Amniotic epithelial cell (primary cell): ENCODE measurements at places on chromosomes 2 and 18.

GRCh38 chr2:151325581-151326095 is 31.8 kb upstream of the TNFAIP6 start:
- DNase-seq = no peak

DNA sequence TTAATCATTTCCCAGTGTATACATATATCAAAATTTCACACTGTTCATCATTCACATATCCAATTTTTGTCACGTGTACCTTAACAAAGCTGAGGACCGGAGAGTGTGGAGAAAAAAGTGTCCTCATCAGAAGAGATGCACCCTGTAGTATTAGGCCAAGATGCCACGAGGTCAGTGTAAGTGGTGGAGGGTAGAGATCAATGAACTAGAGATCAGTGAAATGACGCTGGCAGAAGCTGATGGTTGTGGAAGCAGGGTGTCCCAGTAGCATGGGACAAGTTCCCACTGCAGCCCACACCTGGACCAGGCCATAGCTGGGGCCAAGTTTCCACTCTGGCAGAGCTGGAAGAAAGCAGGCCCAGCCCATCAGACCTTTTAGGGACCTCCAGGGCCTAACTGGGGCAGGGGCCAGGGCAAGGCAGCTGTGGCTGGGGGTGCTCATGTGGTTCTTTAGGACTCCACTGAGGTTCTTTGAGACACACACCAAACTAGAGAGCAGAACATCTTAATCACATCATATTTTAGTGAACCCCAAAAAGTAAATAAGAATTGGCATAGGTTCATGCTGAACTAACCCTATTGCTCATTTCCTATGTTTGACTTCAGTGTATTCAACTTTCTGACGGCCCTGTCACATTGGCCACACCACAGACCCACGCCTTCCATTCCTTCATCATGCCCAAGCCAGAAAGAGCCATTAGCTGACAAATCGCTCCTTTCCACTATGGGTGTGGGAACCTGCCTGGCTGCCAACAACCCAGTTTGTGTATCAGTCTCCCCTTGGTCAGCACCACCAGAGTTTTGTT is 21.6 kb upstream of the GPR55 start:
- no peak for DNase-seq

DNA sequence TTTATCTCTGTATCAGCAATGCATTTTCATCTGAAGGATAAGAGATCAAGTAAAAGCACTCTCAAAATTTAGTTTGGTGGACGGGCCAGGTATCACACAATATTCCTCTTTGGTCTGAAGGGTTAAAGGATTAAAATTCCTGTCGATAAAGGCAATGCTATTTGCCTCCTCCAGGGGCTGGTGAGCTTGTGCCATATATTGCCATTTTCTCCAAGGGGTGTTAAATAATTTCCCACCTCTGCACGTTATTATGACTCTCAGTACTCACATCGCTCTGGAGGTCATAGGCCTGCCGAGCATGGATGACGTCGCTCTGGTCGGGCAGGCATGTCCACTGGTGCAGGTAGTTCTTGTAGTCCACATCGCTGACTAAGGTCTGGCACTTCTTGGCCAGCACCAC is 94.2 kb downstream of the NEB start:
- DNase-seq = no peak

- DNase-seq = no peak
Observed at GRCh38 chr2:228253752-228254151, 72.3 kb upstream of the SPHKAP start.

- DNase-seq = peak; percentile 96
Observed at GRCh38 chr2:69789175-69789721, 40.2 kb upstream of the GMCL1 start.

DNA sequence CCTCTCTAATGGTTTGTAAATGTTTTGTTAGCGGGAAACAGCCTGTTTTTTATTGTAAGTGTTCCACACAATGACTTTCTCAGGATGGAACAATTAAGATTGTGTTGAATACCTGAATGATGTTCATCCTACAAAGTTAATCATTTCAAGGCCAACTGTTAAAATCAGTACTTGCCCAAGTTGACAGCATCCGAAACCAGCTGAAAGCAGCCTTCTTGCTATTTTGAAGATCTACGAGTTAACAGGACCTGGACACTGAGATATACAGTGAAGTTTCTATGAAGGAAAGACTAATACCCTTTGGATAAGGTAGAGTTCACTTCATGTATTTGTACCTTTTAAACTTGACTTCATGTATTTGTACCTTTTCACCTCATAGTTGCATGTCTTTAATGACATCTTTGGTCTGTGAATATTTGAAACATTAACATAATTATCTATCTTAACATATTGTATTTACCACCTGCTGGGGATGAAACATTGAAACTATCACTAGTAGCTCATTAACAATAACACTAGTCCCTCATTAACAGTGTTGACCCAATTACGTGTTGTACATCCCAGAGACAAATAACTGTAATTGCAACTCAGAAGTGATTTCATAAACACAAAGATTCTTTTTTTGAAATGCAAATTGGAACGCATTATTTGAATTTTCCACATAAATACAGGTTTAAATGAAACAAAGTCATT is 556.0 kb upstream of the MEX3C start:
- DNase-seq = no peak

DNA sequence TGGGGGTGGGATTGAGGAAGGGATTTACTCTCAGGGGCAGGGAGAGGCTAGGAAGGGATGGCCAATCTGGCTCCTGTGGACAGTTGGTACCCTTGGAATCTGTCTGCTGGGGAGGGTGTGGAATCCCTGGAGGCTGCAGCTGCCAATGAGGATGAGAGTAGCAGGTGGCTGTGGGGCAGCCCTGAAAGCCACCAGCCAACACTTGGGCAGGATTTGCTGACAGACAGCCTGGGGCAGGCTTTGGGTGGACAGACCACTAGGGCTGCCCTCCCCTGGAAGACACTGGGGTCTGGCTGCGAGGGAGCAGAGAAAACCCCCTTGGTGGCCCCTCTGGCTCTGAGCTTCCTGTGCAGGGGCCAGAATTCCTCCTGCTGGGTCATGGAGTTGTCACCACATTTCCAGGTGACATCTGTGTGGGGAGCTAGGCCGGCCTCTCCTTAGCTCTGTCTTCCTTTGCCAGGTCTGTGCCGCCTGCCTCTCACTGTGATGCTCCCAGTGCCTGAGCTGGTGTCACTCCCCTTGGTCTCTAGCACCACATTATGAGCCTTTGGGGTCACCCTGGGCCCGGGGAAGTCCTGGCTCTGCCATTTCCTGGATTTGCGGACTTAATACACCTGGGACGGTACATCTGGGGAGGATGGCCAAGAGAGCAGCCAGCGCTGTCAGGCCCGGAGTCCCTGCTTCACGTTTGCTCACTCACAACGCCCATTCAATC is 13.4 kb upstream of the ARHGEF4 start:
- DNase-seq = no peak

DNA sequence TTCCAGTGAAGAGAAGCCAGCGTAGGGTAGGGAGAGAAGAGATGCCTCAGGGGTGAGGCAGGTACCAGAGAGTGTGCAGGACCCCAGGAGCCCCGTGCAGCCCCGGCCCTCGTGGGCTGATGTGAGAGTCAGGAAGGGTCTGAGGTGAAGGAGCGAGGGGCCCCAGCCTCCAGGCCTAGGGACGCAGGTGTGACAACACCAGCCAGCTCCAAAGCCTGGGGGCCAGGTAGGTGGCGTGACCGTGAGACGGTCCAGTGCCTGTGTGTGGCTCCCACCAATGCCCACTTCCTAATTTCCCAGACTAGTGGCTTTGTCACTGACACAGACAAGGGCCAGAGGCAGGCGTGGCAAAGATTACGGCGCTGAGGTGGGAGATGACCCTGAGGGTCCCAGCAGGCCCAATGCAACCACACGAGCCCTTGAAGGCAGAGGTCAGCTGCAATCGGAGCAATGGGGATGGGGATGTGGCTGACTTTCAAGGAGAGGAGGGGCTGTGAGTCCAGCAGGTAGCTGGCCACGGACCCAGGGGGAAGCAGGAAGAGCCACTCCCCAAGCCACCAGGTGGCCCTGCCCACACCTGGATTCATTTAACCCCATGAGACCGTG is 86.0 kb upstream of the SNTG2 start:
- no peak for DNase-seq

GRCh38 chr2:111148925-111149324 is 28.2 kb downstream of the BCL2L11 start:
- no peak for DNase-seq

- DNase-seq = no peak
Observed at GRCh38 chr18:27749194-27749593, 427.7 kb downstream of the CDH2 start.

- no peak for DNase-seq
Observed at GRCh38 chr2:172930871-172931255, 144.8 kb upstream of the MAP3K20 start.

- no peak for DNase-seq
Observed at GRCh38 chr18:79200546-79201268, 131.5 kb downstream of the ATP9B start.

GRCh38 chr18:6406910-6407470 is 7.7 kb downstream of the L3MBTL4 start:
- DNase-seq = no peak

DNA sequence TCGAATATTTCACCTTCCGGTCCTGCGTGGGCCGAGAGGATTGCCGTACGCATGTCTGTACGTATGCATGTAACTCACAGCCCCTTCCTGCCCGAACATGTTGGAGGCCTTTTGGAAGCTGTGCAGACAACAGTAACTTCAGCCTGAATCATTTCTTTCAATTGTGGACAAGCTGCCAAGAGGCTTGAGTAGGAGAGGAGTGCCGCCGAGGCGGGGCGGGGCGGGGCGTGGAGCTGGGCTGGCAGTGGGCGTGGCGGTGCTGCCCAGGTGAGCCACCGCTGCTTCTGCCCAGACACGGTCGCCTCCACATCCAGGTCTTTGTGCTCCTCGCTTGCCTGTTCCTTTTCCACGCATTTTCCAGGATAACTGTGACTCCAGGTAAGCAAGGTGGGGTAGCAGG is at the start of gene SERPINB5:
SERPINB5 (plus strand) TSS at position 291 of the 400 bp plus-strand sequence. CDS start 7,471 bp downstream, outside the sequence.
- no peak for DNase-seq

- DNase-seq = peak; percentile 76
Observed at GRCh38 chr2:111667542-111668273, 216.3 kb downstream of the ANAPC1 start.

DNA sequence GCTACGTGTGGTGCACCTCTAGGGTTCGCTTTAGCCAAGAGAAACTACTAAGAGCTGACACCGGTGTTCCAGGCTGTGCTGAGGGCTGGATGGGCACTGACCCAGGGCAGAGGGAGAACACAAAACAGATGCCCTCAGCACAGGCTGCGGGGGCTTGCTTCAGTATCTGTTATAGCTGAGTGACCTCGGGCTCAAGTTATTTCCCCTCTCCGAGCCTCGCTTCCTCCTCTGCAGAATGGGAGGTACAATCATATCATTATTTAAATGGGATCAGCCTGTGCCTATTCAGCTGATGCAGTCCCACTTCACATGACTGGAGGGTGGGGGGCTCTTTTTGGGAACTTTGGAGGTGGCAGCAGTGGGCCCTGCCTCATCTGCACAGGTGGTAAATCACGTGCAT is 156.1 kb upstream of the APCDD1 start:
- DNase-seq = no peak

DNA sequence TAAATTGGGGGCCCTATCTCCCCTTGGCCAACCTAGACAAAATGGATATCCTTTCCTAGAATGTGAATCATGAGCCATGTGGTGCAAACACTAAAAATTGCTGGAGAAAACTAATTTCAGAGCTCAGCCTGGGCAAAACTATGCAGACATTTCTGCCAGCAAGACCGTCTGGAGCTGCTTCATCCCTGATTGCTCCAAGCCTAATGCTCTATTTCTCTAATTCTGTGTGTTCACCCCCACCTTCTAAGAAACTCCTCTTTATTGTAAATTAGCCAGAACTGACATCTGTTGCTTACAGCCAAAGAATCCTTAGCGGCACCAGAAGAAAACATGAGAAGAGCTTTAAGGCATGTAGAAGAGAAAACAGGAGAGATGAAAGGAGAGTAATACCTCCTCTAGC is 337.7 kb upstream of the CHAC2 start:
- no peak for DNase-seq

- DNase-seq = peak; percentile 8
Observed at GRCh38 chr2:194166818-194167217, 1490.2 kb upstream of the SLC39A10 start.

GRCh38 chr18:79133724-79134123 is 64.5 kb downstream of the ATP9B start:
- no peak for DNase-seq

DNA sequence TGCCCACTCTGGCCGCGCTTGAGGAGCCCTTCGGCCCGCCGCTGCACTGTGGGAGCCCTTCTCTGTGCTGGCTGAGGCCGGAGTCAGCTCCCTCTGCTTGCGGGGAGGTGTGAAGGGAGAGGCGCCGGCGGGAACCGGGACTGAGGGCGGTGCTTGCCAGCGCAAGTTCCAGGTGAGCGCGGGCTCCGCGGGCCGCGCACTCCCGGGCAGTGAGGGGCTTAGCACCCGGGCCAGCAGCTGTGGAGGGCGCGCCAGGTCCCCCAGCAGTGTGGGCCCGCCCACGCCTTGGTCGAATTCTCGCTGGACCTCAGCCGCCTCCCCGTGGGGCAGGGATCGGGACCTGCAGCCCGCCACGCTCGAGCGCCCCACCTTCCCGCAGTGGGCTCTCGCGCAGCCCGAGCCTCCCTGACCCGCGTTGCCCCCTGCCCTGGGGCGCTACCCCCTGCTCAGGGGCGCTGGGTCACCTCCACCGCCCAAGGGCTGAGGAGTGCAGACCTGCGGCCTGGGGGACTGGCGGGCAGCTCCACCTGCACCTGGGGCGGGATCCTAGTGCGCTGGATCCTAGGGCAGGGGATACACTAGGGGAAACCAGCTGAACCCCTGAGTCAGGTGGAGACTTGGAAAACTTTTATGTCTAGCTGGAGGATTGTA is 97.3 kb downstream of the CD8B2 start:
- DNase-seq = no peak

DNA sequence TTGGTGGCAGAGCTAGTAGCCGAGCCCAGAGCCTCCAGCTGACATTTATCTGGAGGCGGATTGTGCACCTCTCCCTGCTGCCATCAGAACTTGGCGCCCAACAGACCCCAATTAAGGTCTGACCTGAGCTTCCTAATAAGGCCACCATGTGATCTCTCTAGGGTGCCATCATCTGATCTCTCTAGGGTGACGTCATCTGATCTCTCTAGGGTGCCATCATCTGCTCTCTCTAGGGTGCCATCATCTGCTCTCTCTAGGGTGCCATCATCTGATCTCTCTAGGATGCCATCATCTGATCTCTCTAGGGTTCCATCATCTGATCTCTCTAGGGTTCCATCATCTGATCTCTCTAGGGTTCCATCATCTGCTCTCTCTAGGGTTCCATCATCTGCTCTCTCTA is 6.2 kb downstream of the KCNF1 start:
- DNase-seq = no peak

DNA sequence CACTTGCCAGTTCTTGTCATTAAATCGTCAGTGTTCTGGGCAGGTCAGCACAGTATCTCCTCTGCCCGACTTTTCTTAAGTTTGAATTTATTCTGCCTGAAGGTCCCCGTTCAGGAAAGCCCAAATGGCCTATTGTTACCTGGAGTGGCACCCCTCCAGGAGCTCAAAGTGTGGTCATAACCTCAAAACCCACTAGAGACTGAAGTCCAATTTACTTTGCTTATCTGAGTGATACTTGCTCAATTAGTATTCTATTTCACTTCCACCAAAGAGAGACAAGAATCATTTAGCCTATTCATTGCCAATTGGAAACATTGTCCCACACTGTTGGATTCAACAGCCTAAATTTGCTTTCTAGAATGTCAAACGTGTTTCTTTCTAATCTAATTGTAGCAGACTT is 375.3 kb downstream of the LNPK start:
- DNase-seq = no peak
